ENCODE measurements at places on chromosomes 13 and 19.
A peak's percentile ranks its signal among the peaks of the same experiment; 100 is the strongest.

- no peak for DNase-seq
Measured at GRCh38 chr13:59280297-59280696, 883.4 kb downstream of the DIAPH3 start.

DNA sequence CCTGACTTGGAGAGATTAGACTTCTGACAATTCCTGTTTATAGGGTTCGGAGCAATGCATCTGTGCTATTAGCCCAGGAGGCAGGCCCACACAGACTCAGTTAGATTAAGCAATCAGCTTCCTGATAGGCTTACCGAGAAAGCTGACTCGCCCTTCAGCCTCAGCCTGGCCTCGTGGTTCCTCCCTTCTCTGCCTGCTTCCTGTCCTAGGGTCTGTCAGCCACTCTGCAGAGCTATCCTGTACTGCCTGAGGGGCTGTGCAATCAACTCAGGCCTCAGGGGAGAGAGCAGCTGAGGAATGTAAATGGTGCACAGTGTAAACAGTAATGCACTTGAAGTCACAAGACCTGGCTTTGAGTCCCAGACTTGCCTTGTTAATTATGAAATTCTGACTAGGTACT is 30.7 kb downstream of the HTR2A start:
- DNase-seq = no peak

DNA sequence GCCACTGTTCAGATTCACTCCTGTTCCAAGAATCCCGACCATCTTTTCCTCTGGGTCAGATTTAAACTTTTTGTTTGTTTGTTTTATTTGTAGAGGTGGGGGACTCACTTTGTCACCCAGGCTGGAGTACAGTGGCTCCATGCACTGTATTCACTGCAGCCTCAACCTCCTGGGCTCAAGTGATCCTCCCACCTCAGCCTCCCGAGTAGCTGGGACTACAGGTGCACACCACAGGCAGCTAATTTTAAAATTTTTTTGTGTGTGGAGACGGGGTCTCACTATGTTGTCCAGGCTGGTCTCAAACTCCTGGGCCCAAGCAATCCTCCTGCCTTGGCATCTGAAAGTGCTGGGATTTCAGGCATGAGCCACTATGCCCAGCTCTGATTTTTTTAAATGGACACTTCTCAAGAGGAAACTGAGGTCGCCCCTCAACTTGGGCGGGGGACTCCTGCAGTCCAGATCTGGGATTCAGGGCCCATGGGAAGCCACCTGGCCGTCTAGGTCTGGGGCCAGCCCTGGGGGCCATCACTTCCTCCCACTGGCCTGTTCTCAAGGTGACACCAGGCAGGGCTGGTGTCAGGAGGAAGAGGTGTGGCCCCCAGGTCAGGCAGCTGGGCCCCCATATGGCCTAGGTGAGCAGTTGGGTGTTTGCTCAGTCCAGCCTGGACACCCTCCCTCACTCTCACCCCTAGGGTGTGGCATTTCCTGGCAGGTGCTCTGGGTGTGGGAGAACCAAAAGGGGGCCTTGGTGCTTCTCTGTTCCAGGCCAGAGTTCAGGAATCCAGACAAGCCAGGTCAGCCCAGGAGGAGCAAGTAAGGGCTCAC is 1.3 kb downstream of the B3GNT3 start:
- no peak for DNase-seq

DNA sequence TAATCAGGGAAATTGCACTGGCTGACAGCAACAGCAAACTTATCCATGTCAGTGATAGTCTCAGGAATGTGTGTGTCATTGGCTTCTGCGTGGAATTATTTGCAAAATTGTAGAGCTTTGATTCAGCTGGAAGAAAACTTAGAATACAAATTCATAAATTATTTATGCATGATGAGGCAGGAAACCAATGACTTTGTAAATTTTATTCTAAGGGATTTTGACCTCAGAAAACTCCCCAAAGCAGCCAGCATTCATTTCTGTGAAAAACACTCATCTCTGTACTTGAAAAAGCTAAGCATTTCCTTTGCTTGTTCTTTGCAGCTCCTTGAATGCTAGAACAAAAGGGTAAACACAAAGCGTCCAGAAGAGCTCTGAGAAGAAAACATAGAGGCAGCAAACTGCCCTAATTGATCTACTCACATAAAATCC is 162.4 kb downstream of the DCT start:
- DNase-seq = no peak

DNA sequence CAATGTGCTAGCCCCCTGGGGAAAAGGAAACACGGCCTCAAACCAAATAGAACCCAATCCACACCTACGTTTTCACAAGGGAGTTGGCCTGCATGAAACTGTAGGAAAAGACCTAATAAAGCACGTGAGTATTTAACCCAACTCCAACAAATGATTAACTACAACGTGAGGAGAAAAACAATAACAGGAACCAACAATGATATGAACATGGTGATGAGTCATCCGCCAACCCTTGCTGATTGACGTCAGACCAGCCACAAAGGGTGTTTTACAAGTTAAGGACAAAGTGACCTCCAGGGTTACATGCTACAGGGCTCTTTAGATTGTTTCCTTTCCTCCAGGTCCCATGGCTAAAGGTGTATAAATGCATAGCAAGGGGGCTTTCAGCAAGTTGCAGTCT is 460.5 kb downstream of the COG6 start:
- peak; percentile 15 for DNase-seq

GRCh38 chr13:41562083-41562482 is 104.7 kb downstream of the RGCC start:
- peak; percentile 46 for DNase-seq

All from H54 (cell line).